ENCODE measurements at places on chromosomes 11 and 22.

GRCh38 chr11:43367382-43368178 lies 8.9 kb downstream of the TTC17 start:
- no peak for DNase-seq

- no peak for DNase-seq
Measured at GRCh38 chr11:34754171-34754823, 133.4 kb downstream of the EHF start.

- DNase-seq, result no peak
Measured at GRCh38 chr22:26470807-26471206, 12.8 kb downstream of the HPS4 start.

DNA sequence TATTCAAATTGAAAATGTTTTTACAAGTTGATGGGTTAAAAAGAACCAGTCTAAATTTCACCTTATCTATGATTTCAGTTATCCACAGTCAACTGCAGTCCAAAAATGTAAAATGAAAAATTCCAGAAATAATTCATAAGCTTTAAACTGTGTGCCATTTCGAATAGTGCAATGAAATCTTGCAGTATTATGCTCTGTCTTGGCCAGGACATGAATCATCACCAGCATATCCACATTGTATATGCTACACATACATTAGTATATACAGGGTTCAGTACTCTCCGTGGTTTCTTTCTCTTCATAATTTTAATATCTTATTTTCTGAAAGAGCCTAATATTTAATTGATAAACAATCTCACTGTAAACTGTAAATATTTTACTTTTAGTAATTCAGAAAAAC lies 45.9 kb downstream of the ARHGAP32 start:
- DNase-seq, result no peak

DNA sequence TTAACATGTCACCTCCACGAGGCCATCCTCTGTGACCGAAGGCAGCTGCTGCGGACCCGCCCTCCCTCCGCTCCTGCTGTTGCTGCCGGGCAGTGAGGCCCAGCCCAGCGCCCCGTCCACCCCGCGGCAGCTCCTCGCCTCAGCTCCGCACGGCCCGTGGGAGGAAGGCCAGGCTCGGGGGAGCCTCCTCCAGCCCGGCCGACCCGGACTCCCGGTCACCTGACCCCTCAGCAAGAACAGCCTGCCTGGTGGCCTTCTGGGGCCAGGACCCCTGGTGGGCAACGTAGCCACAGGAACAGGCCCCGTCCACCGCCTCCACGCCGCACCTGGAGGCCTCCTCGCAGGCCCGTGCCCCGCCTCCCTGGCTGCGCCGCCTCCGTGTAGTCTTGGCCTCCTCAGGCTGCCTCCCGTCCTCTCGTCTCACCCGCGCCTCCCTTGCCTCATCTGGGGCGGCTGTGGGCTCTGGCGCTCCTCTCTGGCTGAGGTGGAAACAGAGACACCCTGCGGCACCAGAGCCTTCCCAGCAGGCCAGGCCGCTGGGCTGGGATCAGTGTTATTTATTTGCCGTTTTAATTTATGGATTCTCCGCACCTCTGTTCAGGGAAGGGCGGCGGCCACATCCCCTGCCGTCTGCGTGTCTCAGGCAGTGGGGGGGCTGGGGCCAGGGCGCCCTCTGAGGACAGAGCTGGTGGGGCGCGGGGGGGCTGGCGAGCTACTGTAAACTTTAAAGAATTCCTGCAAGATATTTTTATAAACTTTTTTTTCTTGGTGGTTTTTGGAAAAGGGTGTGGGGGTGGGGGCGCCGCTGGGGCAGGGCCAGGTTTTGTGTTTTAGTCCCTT lies 25.4 kb downstream of the MOB2 start:
- no peak for DNase-seq

DNA sequence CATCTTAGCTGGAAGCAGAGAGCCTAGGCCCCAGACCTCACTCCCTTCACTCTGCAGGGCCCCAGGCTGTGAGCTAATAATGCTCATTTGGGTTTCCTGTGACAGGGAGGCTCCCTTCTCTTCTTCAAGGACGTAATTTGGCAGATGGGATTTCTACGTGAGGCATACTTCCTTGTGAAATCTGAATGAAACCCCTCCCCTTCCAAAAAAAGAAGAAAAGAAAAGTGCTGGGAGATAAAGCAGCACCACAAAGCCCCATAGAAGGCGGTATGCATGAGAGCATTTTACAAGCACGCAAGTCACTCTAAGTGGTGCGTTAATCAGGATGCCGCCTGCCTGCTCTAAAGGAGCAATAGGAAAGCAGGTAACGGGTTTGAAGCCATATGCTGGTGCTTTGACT lies 5.7 kb downstream of the P2RX3 start:
- no peak for DNase-seq

Measured in HS-27A (cell line).